ENCODE measurements at places on chromosomes 6 and 20. TPM values are rescaled to one million over a fixed set of nuclear protein-coding genes. Genes with fewer than 3 reads are reported as not detected.

Gene SEMG1
- total RNA-seq = not detected

Gene DEFB118
- total RNA-seq = not detected

Gene TDRD6
- not detected for total RNA-seq

Gene GTPBP2
- 21.9 TPM for total RNA-seq
